Fibroblast of skin of left biceps (primary cell): ENCODE measurements at places on chromosomes 11 and 22.

GRCh38 chr11:95104121-95104830 is 14.6 kb downstream of the ENDOD1 start:
- no peak for DNase-seq

- no peak for DNase-seq
These were observed 56.8 kb upstream of the SEPTIN5 start for GRCh38 chr22:19657252-19658056.

GRCh38 chr22:26579331-26579886 is 10.5 kb downstream of the TPST2 start:
- no peak for DNase-seq

DNA sequence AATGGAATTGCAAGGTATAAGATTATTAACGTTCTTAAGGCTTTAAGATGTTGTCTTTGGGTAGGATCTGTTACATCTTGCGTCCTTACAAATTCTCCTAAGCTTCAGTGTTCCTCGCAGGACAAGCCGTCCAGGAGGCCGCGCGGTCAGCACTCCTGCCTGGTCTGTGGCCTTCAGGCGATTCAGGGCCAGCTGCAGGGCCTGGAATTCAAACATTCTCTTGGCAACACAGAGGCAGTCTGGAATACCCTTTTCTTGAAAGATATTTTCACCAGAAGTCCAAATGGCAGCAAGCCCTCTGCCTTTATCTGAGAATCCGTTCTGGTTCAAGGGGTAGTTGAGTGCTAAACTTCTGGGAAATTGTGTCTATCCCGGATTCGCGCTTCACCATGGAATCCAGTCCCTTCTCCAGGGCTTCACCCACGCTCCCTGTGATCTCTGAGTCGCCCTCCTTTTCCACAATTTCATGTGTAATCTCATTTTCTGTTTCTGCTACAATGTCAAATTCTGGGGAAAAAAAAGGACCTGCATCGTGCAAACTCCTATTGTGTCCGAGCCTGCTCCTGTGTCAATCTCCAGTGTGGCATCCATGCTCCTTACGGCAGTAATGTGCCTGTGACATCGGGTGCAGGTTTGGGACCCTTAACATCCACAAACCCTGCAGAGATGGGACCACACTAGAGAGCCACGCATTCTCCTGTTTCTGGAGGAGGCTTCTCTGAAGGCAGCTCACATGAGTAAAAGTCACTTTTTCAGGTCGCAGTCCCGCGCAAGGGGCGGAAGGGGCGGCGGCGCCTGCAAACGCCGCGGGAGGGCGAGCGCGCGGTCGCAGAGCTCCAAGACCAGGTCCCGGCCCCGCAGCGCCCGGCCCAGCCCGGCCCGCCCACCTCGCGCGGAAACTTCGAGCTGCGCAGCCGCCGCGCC is 25.4 kb upstream of the SORL1 start:
- no peak for DNase-seq

DNA sequence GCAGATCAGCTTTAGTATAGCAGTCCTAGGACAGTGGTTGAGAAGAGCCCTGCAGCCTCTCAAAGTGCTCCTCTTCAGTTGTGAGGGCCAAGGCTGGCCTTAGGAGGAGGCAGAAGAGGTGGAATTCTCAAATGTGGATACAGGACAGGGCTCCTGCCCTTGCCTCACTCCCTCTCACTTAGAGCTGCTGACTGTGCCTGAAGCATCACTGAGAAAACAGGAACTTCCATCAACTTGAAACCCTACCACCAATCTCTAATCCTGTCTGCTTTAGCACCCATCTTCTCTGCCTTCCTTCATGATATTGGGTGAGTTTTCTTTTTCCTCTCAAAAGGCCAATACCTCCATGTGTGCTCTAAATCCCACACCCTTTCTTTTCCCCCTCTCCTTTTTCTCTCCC is 14.4 kb upstream of the UCP3 start:
- no peak for DNase-seq

DNA sequence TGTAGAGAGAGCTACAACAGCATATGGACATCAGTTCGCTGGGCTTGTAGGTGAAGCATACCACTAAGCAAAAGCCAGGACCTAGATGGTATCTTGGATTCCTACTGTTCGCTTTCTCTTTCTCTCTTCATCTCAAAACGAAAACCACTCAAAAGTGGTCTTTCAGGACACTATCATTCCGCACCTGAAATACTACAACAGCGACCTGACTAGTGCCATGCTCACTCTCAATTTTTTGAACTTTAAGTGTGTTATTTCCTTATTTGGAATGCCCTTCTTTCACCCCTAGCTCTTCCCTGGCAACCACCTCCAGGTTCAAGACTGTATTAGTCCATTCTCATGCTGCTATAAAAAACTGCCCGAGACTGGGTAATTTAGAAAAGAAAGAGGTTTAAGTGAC is 59.2 kb downstream of the CCDC83 start:
- no peak for DNase-seq

GRCh38 chr11:60314635-60315321 is 12.3 kb upstream of the MS4A6E start:
- no peak for DNase-seq
